ENCODE measurements at places on chromosomes 16 and 17.

DNA sequence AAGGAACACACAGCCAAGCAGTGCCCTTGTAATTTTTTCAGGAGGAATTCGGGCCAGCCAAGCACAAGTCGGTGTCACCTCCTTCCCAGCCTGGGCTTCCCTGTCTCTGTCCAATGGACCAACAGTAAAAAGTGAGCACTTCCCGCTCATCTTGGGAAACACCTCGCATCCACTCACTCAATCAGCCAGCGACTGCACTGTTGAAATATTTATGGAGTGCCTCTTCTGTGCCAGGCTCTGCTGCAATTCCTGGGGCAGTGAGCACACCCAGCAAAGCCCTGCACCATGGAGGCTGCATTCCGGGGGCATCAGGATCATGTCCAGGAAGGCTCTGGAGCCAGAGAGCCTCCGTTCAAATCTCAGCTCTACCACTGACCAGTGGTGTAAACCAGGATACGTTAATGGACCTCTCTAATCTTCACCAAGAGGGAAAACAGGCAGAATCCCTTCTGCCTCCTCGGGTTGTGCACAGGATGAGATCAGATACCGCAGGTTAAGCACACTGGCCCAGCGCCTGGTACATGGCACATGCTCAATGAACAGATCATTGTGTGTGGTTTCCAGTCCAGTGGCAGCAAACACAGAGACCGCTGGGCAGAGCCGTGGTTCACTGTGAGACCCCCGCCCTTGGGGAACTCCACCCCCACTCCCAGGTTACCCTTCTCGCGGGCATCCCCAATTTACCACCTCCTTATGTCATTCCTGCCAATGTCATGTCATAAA is 194.3 kb downstream of the ZNF423 start:
- peak; percentile 3 for DNase-seq

GRCh38 chr16:27781195-27781524 is 231.2 kb downstream of the KATNIP start:
- no peak for DNase-seq

DNA sequence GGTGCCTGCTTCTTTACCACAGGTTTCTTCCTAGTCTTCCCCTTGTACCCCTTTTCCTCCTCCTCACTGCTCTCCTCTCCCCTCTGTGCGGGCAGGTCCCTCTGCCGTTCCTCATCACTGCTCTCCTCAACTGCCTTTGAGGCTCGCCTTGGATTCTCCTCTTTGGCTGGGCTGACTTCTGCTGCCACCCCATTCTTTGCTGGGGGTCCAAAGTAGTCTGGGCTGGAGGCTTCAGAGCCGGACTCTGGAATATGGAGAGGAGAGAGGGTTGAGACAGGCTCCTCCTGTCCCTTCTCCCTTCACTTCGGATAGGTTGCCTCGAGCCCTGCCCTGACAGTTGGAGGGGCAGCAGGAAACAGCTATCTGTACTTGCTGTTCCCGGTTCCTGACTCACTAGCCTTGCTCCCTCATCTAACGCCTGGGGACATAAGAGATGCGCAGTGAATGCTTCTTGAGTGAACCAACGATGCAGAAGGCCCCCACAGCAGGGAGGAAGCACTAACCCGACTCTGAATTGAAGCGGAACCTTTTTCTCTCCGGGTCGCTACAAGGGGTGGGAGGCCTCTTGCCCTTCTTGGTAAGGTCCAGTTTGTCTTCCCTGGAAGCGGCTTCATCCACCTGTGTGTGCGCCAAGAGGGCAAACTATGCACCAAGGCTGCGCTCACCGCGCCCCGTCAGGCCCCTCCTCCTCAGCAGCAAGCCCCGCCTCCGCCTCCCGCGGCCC is 655 bp downstream of the HIRIP3 start:
- DNase-seq = peak; percentile 47

DNA sequence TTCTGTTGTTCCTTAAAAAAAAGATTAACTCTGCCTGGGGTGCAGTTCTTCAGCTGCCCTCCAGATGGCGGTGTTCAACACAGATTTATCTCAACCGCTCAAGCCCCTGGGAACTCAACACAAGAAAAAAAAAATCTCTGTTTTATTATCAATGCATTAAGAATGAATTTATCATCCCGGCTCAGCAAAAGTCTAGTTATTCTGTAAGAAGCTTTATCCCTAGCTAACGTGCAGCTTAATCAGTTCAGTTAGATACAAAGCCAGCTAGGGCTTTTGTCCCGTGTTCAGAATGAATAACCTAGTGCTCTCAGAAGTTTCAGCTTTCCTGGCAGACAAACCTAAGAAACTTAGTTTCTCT is 475.9 kb upstream of the CCL2 start:
- peak; percentile 68 for DNase-seq

- DNase-seq = no peak
These were observed 3.4 kb downstream of the TRADD start for GRCh38 chr16:67156143-67156844.

DNA sequence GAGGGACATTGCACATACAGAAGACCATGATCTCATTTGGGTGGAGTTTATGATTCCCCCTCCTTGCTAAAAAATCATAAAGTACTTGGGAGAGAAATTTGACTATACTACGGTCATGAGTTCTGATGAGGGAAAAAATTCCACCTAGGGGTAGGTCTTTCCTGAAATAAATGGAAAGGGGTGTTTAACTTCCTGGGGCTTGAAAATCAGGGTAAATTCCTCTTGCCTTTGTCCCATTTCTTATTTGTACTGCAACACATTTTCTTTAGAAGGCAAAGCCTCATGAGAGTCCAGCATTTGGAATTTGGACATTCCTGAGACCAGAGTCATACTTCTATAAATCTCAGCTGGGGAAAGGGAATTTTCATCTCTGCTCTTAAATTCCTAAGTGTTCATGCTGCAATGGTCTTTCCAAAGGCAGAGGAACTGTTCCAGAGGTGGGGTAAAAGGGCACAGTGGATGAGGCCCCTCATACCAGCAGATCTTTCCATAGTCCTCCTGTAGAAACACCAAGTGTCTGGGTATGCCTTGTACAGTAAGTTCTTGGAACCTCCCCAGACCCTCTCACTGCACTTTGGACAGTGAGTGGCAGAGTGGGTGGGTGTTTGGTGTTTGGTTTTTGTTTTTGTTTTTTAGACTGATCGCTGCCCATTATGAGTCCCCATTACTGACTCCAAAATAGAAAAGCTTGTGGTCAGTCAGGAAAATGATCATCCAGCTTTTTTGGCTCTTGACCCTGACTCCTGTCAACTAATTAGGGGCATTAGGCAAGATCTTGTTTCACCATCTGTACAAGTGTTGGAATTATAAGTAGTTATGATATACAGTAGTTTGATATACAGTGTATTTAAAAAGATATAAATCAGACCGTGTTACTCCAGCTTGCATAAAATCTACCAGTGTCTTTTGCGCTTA is 6.0 kb downstream of the LYRM1 start:
- DNase-seq = no peak

DNA sequence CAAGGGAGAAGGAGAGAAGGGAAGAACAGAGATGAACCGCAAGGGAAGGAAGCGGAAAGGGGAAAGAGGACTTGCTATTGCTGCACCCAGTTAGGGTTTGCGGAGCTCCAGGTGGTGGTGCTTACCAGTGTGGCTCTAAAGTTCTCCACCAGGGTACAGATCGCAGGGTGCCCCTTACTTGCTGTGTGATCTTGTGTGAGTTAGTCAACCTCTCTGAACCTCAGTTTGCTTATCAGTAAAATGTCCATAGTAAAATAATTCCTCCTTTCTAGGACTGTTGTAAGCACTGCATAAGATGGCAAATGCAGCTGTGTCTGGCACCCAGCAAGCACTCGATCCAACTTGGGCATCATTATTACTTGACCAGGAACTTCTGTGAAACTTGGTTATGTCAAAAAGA is 230.7 kb upstream of the CDH5 start:
- DNase-seq = no peak

DNA sequence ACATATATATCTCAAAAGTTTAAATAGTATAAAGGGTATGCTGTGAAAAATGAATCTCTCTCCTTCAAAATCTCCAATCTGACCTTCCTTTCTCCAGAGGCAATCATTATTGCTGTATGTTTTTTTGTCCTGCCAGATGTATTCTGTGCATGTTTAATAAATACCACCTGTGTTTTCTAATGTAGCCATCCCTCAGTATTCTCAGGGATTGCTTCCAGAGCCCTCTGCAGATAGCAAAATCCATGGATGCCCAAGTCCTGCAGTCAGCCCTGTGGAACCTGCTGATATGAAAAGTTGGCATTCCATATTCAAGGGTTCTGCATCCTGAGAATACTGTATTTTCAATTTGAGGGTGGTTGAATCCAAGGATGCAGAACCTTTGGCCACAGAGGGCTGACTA is 42.9 kb downstream of the BPTF start:
- no peak for DNase-seq

DNA sequence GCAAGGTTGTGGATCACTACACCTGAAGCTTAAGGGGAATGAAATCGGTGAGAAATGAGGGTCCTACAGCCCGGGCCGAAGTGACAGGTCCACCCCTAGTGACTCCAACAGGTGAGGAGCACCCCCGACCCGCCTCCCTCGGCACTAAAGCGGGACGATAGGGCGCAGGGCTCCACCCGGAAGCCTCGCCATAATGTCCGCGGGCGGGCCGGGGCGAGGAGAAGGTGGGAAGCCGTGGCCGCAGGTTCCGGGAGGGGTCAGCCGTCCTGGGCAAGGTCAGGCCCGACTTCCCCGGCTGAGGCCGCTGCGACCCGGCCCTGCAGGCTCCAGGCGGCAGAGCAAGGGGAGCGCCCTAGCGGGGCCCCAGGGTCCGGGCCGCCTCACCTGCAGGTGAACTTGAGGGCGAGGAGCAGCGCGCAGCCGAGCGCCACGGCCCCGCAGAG is 543 bp downstream of the TXNDC11 start:
- DNase-seq = no peak

DNA sequence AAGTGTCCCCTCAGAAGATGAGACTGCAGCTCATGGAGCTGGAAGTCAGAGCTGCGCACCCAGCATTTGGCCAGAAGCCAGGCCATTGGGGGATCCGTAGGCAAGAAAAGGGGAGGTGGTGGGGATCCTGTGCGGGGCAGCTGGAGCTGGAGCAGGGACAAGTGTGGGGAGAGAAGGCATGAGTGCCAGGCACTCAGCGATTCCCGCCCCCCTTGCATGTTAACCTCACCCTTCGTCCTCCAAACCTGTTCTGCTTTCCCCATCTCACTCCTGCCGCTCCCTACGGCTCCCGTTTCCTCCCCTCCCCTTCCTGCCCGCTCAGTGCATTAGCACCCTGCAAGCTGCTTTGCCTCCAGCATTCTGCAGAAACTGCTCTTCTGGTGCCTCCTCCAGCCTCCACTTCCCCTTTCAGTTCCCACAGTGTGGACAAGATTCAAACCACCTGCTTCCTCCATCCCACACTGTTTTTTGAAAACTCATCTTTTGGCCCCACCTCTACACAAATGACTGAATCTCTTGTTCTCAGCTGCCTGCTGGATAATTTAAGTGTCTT is 5.6 kb downstream of the ALOX15 start:
- DNase-seq = no peak

DNA sequence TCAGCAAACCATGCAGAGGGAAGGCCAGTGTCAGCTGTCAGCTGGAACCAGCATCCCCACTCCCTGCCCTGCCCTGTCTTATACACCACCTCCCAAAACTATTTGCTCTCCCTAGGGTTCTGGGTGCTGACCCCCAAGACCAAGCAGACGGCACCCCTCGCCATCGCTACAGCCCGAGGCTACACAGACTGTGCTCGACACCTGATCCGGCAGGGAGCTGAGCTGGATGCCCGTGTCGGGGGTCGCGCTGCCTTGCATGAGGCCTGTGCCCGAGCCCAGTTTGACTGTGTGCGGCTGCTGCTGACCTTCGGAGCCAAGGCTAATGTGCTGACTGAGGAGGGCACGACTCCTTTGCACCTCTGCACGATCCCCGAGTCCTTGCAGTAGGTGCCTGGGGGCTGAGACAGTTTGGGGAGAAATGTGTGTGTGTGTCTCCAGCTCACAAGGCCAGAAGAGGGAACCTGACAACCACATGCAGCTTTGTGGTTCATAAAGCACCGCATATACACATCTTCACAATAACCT is 1.5 kb downstream of the ASB16 start:
- no peak for DNase-seq

- no peak for DNase-seq
These were observed 436.7 kb downstream of the KIF2B start for GRCh38 chr17:54259476-54259875.

DNA sequence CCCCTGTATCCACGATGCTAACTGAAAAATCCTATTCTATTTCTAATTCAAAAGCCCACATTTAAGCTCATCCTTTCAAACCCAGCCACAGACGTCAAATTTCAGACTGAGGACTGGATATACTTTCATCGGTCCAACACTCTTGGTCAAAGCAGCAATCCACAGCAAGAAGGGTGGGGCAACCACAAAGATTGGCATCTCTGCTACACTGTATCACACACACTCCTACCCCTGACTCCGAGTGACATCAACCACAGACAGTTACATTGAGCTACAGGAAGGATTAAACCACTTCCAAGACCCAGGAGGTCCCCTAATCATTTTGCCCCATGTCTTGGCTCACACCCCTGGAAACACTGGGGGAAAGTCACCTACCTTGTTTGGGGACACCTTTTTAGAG is 61.3 kb downstream of the GRIN2A start:
- DNase-seq = no peak

DNA sequence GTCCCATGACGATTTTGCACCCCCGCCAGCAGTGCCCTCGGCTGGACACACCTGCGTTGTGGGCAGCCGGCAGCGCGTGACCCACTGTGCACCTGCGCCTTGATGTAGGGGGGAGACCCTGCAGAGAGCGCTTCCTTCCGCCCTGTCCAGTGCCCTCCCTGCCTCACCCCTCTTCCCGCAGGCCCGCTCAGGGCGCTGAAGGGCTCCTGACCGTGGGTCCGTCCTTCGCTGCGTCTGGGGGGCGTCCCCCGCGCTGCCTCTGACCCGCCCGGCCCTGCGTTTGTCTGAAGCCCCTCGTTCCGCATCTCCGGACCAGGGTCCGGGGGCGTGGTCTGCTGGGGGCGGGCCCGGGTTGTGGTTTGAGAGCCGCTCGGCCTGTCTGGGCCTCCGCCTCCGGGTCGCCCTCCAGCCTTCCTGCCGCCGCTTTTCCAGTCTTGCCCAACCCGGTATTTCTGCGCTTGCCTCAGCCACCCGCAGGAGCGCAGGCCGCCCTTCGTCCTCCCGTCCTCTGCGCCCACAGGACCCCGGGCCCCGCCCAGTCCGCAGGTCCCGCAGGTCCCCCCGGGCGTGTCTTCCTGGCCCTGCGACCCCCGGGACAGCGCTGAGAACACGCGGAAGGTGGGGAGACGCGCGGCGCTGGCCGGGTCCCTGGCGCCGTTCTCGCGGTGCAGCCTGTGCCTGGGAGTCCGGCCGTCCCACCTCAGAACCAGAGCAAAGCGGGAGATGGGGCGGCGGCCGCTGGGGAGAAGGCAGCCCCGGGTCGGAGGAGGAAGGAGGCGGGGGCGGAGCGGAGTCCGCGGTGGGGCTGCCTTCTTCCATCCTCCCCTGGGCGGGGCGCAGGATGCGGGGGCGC is 4.0 kb upstream of the IL17C start:
- DNase-seq = no peak

GRCh38 chr17:29613352-29613837 is 9.3 kb downstream of the CORO6 start:
- peak; percentile 59 for DNase-seq

- DNase-seq = no peak
These were observed 161.9 kb downstream of the FOXL1 start for GRCh38 chr16:86740298-86740697.

DNA sequence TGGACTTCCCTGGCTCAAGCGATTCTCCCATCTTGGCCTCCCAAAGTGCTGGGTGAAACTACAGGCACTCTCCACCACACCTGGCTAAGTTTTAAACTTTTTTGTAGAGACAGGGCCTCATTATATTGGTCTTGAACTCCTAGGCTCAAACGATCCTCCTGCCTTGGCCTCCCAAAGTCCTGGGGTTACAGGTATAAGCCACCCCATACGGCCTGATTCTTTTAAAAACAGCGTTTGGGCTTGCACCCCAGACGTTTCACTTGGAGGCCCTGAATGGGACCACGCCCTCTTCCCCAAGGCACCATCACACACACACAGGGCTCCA is 29.4 kb upstream of the GINS2 start:
- no peak for DNase-seq
